Epithelial cell of umbilical artery (primary cell): ENCODE measurements at places on chromosomes 7 and 10. TPM values are rescaled to one million over a fixed set of nuclear protein-coding genes. Genes with fewer than 3 reads are reported as not detected.

GIMAP8 gene
- total RNA-seq: 77.3 and 104 TPM in 2 replicates

JAKMIP3 gene
- under 0.01 TPM in 1 of 2 replicates, not detected in the other for total RNA-seq

RASA4 gene
- total RNA-seq: 4.9 and 9.9 TPM in 2 replicates

ASAH2 gene
- 0.15 and 0.32 TPM in 2 replicates for total RNA-seq

GSTO2 gene
- total RNA-seq: 0.32 and 0.91 TPM in 2 replicates

MBL2 gene
- not detected in 2 replicates for total RNA-seq
